ENCODE measurements at places on chromosomes 1 and 21.

GRCh38 chr1:232904131-232904530 lies 46.3 kb upstream of the NTPCR start:
- no peak for DNase-seq

GRCh38 chr1:54156986-54157385 lies 4.2 kb upstream of the CDCP2 start:
- no peak for DNase-seq

- DNase-seq, result no peak
Measured at GRCh38 chr1:154386643-154387352, 18.3 kb upstream of the IL6R start.

DNA sequence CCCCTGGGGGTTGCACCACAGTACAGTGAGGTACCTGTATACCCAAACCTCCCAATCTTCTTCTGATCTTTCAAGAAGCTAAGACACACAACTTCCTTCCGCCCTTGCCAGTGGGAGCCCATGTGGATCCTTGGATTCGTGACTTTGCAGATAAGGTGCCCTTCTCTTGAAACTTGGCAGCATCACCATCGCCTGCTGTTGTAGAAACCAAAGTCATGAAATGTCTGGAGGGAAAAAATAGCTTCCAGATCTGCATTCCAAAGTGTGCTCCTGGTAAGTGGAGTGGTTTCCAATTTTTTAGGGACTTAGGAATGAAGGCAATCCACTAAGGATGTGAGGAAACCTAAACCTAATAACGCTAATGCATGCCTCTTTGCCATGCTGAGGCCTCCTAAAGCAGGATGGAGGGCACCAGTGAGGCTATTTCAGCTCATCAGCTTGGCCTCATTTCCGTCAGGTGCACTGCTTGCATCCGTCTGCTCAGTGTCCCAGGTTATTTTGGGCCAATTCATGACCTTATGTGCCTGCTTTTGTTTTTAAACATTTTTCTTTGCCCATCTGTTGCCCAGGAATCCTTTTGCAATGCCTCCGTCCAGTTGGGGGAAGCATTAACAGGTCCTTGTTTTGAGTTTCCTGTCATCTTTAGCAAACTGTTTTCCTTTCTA lies 8.2 kb upstream of the EFHD2 start:
- DNase-seq, result no peak

DNA sequence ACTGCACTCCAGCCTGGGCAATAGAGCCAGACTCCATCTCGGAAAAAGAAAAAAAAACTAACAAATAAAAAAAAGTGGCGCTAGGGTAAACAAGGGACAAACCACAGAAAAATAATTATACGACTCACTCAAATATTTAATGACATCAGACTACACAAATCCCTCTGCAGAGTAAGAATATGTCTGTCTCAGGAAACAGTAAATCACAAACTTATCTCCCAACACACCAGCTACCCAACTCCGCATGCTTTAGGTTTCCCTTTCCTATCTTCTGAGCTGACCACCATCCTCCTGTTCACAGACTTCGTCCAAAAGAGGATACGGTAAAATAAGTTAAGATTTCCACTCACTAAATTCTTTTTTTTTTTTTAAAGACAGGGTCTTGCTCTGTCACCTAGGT lies 16.2 kb downstream of the WDR47 start:
- DNase-seq, result no peak

GRCh38 chr1:55463814-55464475 lies 248.8 kb upstream of the USP24 start:
- DNase-seq, result no peak

DNA sequence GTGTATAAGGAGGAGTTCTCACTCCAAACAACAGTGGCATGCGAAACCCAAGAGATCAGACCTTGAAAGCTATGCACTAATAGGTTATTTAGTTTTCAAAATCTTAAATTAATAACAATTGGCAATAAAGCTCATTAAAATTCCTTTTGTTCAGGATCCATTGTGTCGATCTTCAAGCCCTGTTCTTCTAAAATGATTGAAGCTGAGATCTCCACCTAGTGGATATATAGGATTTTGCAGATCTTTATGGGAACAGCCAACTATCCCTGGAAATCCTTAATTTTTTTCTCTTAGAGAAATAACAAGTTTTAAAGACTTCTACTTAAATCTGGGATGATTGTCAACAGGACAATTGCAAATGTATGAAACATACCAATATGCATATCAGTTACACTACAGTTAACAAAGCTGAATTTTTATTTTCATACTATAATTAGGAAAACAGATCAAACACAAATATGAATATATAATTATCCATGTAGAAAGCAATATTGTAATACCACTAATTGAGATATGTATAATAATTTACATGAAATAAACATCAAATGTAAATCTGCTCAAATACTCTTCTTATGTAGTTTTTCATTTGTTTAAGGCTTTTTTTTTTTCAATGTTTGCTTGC lies 43.3 kb downstream of the LRRC53 start:
- DNase-seq, result no peak

GRCh38 chr1:35326246-35326866 lies 57.8 kb downstream of the ZMYM4 start:
- DNase-seq, result no peak
